ENCODE measurements at places on chromosomes 16 and 17.

GRCh38 chr16:86095906-86096485, 197.0 kb downstream of the IRF8 start:
- no peak for DNase-seq

DNA sequence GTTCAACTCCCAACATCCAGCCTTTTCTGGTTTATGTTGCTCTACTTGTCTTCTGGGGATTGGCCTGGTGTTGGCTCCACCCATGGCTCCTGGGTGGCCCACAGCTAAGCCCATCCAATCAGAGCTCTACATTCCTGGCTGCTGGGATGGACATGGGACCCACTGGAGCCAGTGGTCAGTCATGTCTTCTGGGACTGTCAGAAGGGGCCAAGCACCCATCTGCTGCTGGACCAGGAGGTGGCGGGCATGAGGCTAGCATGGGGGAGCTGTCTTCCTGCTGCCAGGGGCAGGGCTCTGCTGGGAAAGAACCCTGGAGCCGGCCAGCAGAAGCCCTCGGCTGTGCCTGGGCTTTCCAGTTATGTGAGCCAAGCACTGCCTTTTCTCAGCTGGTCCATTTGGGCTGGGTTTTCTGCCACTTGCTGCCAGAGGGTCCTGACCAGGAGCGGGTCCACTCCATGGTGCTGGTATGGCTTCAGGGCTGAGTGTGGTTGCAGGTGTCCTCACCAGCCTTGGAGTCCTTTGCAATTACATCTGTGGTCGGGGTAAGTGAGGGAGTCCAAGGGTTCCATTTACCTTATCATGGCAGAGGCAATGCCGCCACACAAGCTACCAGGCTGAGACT, 17.4 kb upstream of the ZNF469 start:
- DNase-seq, result no peak

DNA sequence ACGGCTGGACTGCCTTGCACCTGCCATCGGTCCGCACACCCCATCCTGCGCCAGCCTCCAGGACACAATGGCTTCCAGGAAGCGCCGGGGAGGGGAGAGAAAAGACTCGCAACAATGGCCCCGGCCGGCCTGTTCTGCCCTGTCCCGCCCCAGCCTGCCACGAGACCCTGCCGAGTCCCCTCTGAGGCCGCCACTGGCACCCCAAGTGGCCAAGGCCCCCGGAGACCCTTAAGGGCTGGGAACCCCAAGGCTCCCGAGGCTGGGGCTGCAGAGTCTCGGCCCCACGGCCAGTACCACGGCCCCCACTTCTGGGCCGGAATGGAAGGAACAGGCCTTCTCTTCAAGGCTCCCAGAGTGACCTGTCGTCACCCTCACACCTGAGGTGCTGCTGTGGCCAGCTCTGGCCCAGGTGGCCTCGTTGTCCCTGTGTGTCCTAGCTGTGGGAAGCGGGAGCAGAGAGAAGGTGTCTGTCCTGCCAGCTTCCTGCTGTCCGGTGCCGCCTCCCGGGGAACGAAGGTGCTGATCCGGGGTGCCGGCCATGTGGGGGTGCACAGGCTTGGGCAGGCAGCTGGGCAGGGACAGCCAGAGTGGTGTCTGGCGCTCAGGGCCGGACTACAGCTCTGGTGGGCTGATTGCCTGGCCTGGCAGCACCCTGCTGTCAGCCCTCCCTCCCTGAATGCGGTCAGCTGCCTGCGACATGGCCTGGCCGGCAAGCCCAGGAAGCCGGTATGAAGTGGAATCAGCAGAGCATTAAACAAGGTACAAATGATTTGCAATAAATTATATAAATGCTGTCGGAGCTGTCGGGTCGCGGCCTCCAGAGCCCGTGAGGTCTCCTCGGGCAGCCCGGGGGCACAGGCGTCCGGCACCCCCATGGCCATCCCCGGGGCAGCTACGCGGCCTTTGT, 8.2 kb upstream of the CACNA1H start:
- DNase-seq, result no peak

- DNase-seq, result no peak
Measured at GRCh38 chr17:61442878-61443474, 9.2 kb upstream of the TBX4 start.

- no peak for DNase-seq
Measured at GRCh38 chr17:37158290-37158689, 209.5 kb downstream of the AATF start.

DNA sequence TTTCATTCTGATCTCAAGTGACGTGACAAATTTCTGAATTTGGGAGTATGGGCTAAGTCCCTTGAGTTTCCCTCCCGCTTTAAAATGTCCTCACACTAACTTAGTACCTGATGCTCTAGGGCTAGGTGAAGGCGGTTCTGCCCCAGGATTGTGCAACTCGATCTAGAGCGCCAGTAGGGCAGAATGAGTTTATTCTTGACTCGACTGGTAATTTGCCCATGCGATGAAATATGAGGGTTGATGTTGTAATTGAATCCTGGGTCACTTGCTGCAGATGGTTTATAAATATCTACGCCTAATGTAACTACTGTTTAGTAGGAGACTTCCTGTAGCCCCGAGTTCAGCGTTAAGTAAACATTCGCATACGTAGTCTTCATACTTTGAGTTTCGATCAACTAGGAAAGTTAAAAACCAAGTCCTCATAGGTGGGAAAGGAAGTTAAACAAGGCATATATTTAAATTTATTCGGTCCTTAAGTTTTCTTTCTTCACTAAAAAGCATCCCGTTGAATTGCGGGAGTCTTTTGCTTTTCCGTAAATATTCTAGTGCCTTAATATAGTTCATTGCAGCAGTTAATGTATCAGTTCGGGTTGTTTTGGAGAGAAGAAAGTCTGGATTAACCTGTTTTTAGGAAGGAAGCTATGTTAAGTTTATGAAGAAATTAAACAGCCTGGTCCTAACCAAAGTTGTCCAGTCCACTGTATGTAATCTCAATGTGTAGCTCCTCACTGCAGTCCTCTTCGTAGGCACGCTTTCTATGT, 1.6 kb downstream of the CTCF start:
- DNase-seq, result no peak

DNA sequence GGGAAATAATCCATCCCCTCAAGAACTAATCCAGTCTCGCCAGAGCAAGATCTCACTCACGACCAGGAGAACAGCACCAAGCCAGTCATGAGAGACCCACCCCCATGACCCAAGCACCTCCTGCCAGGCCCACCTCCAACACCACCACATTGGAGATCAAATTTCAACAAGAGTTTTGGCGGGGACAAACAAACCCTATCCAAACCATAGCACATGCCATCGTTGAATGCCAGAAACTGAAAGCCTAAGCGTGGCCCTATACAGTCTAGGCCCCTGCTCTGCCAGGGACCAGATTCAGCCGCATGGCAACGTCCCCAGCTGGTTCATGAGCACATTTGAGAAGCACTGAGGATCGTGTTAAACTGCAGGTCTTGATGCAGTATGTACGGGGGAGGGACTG, 57.3 kb downstream of the AXIN2 start:
- no peak for DNase-seq

GRCh38 chr17:17106756-17107155, 64.5 kb downstream of the MPRIP start:
- no peak for DNase-seq

DNA sequence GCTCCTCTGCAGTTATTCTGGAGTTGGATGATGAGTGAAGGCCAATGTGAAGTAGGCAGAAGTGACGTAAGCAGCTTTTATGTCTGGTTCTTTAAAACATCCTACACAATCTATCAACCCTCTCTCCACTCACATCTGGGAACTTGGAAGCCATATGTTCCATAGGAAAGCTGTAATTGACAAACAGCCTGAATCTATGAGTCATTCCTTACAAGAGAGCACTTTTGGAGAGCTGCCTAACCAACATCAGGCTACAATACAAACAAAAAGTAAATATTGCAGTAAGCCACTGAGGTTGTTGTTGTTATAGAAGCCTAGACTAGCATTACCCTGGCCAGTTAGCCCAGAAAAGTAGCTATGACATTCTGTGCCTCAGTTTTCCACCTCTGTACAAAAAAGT, 5.9 kb downstream of the CCL7 start:
- DNase-seq, result no peak

- DNase-seq, result no peak
Measured at GRCh38 chr17:75639771-75640555, 6.7 kb downstream of the SMIM5 start.

- DNase-seq, result no peak
Measured at GRCh38 chr17:72562615-72563188, 441.9 kb downstream of the SOX9 start.

All from stimulated activated CD4-positive, alpha-beta T cell treated with anti-CD3 and anti-CD28 coated beads, Interleukin-4, amount 100 ng/mL, for 48 hours (primary cell).